ENCODE measurements at places on chromosomes 4 and X.
A peak's percentile ranks its signal among the peaks of the same experiment; 100 is the strongest.

DNA sequence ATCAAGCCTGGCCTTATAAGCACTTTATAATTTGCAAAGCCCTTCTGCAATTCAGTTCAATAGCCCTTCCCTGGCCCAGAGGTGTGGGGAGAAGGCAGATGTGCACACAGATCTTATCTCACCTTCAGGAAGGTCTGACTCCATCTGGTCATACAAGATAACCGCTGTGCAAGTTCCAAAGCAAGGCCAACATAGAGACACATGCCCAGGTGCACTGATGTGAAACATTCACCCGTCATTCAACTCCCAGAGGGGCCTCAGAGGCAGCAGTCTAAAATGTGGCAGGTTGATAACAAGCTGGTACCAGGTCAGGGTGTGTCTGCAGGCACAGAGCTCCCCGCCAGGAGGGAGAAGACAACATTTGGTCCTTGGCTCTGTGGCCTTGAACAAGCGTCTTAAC, 10.9 kb upstream of the WFS1 start:
- no peak for DNase-seq

DNA sequence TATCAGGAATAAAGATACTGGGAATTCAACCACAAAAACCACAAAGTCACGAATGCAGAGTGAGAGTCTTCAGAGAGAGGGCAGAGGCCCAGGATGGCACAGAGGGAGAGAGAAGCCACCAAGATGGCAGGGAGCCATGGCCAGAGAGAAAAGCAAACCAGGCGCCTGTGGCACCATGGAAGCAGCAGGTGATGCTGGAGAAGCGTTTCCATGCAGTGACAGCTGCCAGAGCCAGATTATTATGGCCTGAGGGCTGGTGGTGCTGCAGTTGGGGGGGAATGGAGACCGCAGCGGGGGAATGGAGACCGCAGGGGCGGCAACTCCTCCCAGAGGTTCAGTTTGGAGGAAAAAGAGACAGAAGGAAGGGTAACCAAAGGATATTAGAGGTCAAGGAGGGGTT, 5.8 kb downstream of the TAFAZZIN start:
- no peak for DNase-seq

- peak; percentile 55 for DNase-seq
Measured at GRCh38 chrX:149470955-149471354, 34.2 kb downstream of the IDS start.

GRCh38 chr4:13580036-13580435, 35.7 kb upstream of the NKX3-2 start:
- no peak for DNase-seq

- DNase-seq: peak; percentile 27
Measured at GRCh38 chr4:77815636-77816035, 3.5 kb downstream of the CNOT6L start.

DNA sequence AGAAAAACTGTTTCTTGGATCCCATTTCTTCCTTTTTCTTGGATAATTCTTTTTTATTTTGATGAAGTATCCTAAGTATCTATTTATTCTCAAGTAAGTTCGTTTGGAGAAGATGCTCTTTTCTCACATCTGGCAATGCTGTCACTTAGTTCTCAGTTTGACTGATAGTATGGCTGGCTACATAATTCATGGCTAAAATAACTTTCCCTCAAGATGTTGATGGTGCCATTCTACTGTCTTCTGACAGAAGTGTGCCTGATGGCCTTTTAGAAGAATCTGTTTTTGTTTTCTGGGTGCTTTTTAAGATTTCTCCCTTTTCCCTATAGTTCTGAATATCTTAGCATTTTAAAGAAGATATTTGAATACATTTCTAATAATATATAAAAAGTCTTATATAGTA, 41.6 kb downstream of the EVC2 start:
- no peak for DNase-seq

DNA sequence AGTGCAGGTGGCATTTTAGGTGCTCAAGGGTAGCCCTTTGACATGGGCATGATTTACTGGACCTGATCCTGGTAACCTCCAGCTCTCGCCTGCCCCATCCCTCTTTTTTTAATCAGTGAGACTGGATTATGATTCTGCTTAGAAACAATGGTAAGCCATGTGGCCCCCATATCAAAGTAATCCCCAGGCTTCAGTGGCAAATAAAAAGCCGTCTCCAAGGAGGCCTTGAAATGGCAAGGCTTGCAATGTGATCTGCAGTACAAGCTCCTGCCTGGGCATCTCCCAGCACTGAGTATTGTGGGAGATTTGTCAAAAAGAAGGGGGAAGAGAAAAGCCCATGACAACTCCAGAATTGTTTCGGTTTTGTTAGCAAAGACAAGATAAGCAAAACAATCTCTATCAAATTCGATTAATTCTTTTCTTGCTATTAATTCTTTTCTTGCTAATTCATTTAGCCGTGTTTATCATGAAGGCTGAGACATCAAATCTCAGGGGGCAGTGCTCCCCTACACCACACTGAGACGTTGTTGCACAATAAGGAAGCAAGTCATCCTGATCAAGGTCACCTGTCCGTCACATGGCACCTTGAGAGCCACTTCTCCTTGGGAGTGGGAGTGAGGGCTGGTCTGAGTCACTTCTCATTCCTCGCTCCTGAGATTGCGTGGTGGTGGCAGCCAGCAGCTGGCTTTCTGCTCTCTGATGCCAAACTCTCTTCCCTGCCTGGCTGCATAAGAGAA, 312.7 kb upstream of the GATB start:
- no peak for DNase-seq

DNA sequence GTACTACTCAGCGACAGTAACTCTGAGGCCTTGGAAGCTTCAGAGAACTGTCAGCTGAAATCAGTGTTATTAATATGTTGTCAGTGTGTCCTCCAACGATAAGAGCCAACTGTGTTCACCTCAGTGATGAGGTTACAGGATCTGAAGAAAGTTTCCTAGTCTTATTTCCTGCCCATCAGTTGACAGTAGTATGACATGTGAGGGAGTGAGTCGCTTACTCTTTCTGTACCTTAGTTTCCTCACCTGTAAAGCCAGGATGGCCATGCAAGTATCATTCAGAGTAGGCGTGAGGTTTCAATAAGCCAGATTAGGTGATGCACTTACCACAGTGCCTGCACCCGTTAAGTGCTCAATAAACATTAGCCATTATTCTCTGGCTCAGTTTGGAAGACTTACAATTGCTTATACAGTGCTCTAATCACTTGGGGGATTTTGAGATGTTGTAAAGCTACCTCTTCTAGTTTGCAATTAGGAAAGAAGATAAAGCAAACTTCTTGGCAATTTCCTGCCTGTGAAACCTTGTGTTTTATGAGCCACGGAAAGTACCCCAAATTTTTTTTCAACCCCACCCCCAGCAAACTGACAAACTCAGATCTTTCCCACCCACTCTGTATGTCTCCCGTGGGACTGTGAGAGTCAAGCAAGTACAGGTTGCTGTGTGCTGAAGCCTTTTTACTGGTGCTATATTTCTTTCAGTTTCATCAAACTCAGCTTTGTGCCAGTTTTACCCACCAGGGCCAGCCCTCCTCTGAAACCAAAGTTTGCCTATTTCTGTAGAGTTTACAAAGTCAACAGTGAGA, 62.2 kb downstream of the ANXA3 start:
- no peak for DNase-seq

DNA sequence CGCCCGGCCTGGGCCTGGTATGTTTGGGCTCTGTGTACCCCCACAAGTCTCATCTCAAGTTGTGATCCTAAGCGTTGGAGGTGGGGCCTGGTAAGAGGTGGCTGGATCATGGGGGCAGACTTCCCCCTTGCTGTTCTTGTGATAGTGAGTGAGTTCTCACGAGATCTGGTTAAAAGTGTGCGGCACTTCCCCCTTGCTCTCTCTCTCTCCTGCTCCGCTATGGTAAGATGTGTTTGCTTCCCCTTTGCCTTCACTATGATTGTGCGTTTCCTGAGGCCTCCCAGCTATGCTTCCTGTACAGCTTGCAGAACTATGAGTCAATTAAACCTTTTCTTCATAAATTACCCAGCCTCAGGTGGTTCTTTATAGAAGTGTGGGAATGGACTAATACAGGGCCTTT, 53.0 kb downstream of the CHST7 start:
- DNase-seq: peak; percentile 41

- no peak for DNase-seq
Measured at GRCh38 chrX:118520216-118521206, 24.9 kb downstream of the DOCK11 start.

DNA sequence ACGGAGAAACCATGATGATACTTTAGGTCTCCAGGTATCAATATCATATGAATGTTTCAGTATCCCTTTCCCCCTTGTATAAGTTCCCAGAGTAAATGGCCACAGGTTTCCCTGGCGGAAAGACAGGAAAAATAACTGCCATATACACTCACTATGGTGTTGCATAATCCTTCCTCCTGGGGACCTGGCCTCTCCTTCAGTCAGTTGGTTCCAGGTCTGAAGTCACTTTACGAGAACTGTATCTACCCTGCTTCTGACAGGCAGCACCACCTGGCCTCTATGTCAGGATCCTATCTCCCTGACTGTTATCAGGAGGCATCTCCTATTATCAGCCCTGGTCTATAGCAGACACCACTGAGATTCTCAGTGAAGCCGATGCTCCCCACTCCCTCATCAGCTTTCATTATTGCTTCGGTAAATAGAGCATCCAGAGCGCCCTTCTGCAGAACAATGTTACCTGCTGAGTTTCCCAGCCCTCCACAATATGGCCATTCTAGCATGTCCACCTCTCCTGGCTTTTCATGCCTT, 22.6 kb downstream of the HAUS3 start:
- no peak for DNase-seq

GRCh38 chr4:14701896-14702295, 300.4 kb upstream of the CPEB2 start:
- DNase-seq: no peak

GRCh38 chrX:71178908-71179307, 34.3 kb downstream of the NLGN3 start:
- DNase-seq: peak; percentile 54

GRCh38 chr4:40721730-40722171, 28.0 kb upstream of the NSUN7 start:
- DNase-seq: no peak

- no peak for DNase-seq
Measured at GRCh38 chrX:95893636-95894035, 791.0 kb upstream of the DIAPH2 start.

GRCh38 chrX:148290041-148290440, 210.4 kb upstream of the AFF2 start:
- DNase-seq: no peak

DNA sequence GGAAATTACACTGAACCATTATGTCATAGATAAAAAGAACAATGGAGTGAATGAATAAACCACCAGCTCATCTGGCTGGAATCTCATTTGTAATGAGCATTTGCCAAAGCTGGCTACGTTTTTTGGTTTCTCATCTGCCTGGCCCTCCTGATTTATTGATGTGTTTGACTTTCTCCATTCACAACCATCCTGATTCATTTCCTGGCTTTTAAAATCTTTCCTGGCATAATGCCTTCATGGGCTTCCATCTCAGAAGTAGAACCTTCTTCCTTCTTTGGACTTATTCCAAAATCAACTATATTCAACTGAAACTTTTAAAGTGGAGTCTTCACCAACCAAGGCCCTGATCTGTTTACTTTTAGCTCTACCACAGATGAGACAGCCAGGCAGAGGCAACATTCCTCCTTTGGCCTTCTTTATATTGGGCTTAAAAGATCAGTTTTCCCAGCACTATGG, 36.0 kb upstream of the ARSJ start:
- DNase-seq: no peak
